ENCODE measurements at places on chromosomes 2 and 18.

DNA sequence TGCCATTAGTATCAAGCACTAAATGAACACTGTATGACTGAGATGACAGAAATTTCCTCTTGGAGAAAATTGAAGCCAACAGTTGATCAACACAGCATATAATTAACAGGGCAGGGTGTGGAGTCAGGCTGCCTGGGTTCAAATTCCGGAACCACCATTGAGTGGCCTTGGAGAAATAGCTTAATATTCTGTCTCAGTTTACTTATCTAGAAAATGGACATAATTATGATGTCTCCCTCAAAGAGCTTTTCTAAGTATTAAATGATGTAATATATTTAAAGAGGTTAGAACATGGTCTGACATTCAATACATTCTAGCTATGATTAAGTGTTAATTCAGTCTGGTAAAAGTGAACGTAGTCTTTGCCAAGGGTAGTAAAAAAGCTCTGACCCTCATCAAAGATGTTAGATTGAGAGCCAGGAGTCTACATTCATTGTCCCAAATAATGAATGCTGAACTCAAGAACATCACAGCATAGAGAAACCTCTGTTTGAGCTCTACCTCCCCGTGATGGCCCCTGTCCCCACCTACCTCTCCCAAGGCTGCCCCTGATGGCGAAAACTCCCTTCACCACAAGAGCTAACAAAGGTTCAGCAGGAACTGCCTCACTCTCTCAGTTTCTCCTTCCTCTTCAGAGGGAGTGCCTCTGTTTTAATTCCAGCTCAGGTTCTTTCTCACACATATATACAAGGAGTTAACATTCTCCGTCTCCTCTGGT is 2.7 kb upstream of the VWA3B start:
- DNase-seq = no peak

DNA sequence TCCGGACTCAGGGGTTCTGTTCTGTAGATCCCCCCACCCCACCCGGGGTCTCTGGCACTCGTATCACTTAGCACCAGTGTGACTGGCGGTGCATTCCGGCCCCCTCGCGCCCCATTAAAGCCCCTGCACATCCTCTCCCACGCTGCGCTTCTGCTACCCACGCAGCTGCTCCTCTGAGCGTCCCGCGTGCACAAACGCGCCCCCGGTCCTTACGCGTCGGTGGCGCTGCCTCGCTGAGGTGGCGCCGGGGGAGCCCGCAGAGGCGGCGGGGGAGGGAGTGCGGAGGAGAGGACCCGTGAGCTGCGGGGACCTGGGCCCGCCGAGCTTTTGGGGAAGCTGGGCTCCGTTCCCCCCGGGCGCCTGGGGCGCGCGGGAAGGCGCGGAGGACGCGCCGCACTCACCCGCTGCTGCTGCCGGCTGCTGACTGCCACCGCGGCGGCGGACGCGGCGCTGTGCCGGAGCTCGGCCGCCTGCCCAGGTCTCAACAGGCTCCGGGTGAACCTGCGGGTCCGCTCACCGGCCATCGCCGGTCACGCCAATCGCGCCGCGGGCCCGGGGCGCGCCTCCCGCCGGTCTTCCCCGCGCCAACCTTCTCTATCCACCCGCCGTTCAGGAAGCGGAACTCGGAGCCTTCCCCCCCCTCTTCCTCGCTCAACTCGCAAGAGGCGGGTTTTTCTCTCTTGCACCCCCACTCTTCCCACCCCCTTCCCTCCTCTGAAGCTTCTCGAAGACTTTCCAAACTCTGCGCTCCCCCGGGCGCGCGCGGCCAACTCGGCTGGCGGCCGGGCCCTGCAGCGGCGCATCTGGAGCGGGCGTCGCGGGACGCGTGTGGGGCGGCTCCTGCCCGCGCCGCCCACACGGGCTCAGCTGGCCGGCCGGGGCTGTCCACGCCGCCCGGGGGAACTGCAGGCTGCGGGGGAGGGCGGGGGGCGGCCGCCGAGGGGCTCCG is at the start of gene DOCK10:
TSS of gene DOCK10 (minus strand) at position 618 of the 949 bp plus-strand sequence. CDS start at position 524, 94 bp downstream.
- peak; percentile 80 for DNase-seq

GRCh38 chr18:50341443-50341842 is 33.4 kb upstream of the SKA1 start:
- DNase-seq = no peak

DNA sequence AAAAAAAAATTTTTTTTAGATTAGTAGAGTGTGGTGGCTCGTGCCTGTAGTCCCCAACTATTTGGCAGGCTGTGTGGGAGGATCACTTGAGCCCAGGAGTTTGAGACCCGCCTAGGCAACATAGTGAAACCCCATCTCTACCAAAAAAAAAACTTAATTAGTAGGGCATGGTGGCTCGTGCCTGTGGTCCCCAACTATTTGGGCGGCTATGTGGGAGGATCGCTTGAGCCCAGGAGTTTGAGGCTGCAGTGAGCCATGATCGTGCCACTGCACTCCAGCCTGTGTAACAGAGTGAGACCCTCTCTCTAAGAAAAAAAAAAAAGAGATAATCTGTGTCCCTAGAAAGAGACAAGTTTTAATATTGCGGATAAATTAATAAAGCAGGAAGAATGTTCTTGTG is 8.8 kb downstream of the GPR55 start:
- no peak for DNase-seq

GRCh38 chr2:189723192-189723591 is 39.4 kb downstream of the OSGEPL1 start:
- DNase-seq = no peak

DNA sequence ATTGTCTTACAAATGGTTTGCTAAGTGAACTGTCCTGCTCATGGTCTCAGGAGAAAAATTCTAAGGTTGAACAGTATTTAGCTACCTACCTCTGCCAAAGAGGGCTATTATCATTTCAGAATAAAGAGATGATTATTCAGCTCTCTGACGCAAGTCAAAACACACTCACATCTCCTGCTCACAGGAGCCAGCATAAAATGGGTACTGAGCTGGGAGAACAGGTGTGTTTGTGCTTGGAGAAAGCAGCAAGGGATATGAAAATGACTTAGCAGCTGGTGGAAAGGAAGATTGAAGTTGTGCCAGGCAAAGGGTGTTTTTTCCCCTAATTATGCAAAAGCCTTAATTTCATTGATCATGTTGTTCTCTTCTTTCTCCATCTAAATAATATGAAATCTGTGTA is 47.3 kb upstream of the TANK start:
- DNase-seq = no peak

DNA sequence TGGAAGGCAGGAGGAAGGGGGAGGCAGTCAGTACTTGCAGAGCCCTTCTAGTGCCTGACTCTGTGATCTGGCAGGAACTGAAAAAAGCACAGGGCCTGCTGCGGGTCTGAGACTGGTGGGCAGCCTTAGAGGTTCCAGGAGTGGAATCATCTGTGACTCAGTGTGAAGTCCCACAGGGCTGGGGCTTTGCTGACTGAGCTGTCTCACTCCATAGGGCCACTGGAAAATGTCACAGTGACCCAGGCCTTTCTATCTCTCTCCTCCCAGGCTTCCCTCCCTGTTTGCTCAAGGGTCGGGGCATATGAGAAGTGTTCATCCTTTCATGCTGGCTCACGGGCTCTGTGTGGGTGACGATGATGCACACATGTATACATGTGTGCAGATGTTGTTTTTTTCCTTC is 47.1 kb upstream of the ZFP36L2 start:
- no peak for DNase-seq

DNA sequence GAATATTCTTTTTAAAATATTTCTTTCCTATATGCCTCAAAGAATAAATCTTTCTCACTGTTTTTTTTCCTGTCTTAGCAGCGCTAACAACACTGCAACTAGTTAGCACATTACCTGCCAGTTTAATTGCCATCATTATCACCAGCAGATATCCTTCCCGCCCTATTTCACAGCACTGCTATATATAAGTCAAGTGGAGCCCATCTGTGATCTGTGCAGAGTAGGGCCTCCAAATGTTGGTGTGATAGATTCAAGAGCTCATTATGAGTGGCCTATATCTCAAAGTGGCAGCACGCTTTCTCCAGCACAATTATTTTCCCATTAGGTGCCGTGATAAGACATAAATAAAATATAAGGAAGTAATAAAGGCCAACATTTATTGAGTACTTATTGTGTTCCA is 19.8 kb upstream of the RGPD4 start:
- DNase-seq = no peak

DNA sequence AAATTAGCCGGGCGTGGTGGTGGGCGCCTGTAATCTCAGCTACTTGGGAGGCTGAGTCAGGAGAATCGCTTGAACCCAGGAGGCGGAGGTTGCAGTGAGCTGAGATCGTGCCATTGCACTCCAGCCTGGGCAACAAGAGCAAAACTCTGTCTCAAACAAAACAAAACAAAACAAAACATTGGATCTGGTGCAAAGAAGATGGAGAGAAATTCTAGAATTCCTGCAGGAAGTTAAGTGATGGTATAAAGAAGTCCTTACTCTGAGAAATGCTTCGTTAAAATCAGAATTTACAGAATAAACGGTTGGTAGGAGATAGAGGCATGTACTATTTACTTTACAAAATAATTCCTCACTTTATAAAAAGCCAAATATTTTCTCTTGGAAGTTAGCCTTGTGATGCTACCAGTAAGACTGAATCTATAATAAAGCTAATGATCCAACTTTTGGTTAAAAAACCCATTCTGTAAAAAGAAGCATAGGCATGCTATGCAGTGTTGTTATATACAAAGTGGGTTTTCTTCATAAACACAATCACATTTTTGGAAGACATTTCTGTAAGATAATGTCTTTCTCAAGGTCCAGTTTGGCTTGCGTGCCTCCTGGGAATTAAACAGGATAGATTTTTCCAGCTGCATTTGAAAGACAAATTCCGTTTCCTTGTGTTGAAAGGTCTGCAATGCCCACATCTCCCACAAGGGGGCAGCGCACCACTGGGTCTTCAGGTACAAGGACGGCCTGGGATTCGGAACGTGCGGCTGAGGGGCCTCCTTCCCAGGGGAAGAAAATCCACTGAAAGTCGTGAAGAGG is 35.6 kb upstream of the PNO1 start:
- peak; percentile 80 for DNase-seq

DNA sequence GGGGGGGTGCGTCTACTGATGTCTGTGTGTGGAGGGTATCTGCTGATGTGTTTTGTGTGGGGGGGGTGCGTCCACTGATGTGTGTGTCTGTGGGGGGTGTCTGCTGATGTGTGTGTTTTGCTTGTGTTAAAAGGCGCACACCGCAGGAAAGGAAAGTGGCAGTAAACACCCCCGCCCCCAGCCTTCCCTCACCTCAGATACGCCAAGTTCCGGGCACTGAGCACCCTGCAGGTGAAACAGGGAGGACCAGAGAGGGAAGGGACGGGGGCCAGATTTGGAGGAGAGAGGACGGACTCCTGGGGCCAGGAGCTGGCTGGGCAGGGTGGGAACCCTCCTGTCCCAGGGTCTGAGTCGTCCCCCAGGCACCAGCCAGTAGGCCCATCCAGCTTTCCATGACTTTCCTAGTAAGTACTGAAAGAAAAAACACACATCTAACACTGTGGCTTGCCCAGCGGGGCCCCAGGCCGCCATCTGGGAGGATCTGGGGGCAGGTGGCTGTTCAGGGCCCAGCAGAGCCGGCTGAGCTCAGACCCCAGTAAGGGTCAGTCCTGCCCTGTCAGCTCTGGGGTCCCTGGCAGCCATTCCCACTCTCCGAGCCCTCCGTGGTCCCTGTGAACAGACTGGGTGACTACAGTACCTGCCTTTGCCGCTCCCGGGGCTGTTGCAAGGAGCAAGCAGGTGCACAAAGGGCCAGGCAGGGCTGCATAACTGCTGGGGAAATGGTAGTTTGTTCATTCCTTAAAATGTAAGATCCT is 126.9 kb downstream of the NFATC1 start:
- no peak for DNase-seq

GRCh38 chr2:9255416-9255815 is 48.8 kb downstream of the ASAP2 start:
- DNase-seq = no peak

- peak; percentile 73 for DNase-seq
Measured at GRCh38 chr2:233867993-233868532, at the start of gene MSL3B. MSL3B (minus strand) TSS chr2:233868386.

- DNase-seq = no peak
Measured at GRCh38 chr2:24509840-24510239, 18.8 kb downstream of the NCOA1 start.

GRCh38 chr2:1527153-1527992 is 114.1 kb downstream of the TPO start:
- DNase-seq = no peak

DNA sequence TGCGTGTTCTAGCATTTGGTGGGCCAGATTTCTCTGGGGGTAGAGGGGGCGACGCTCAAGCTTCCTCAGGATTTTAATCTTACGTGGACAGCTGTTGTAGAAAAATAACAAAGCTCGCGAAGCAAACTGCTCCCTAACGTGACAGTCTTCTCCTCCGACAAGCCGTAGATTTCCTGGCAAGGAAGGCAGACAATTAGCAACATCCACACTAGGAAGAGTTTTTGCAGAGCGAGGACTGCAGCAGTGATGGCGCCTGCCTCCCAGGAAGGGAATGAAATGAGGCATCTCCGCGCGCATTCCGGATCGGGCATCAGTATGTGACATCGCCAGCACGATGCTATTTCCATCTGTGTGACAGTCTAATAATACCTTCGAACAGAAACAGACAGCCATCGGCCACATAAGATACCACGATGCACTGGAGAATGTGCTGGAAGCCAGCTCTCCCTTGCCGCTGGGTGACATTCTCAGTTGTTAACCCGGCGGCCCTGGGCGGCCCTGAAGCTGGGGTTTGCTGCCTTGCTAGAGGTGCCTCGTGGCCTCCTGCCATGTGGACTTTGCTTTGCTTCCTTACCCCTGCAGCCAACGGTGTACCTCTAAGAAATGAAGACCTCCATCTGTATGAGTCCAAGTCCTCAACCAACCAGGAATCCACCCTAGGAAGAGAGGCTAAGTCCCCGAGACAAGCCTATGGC is 101.8 kb upstream of the AGAP1 start:
- DNase-seq = no peak

- peak; percentile 82 for DNase-seq
Measured at GRCh38 chr2:241161646-241162281, 11.5 kb downstream of the PPP1R7 start.
